Stimulated activated CD4-positive, alpha-beta T cell treated with anti-CD3 and anti-CD28 coated beads, Interleukin-15, amount 100 ng/mL, for 24 hours (primary cell): ENCODE measurements at places on chromosomes 12 and 14.
A peak's percentile ranks its signal among the peaks of the same experiment; 100 is the strongest.

GRCh38 chr12:111754671-111755070, 12.1 kb upstream of the ALDH2 start:
- no peak for DNase-seq

- DNase-seq = peak; percentile 92
Measured at GRCh38 chr14:54776361-54777001, 126.1 kb downstream of the GCH1 start.

GRCh38 chr12:68198507-68199086, 27.0 kb downstream of the IL26 start:
- DNase-seq = peak; percentile 32

DNA sequence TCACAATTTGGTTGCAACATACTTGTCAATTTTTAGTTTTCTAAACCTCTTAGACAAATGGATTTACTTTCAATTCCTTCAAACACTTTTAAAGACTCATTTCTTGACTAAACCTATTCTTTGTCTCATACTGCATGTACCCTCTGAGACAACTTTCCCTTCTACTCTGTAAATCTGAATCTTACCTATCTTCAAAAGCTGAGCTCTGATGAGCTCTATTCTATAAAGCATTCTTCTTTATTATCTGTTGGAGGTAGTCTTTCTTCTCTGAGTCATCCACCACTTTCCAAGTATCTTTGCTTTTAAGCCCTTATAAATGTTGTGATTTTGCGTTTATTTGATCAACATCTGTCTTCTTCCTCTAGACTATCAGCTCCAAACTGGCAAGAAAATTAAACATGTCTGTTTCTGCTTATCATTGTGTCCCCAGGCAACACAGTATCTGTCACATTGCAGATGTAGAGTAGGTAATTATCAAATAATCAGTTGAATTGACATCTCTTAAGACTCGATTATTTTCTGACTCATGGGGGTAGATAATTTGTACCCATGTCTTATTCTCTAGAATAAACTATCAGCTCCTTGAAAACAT, 265.6 kb upstream of the FAR2 start:
- no peak for DNase-seq

GRCh38 chr14:35419429-35419841, 14.9 kb upstream of the NFKBIA start:
- DNase-seq = no peak

GRCh38 chr12:67520606-67521005, 127.9 kb upstream of the DYRK2 start:
- DNase-seq = no peak

GRCh38 chr12:128817111-128818015, 6.4 kb downstream of the SLC15A4 start:
- no peak for DNase-seq

- no peak for DNase-seq
Measured at GRCh38 chr12:12095021-12095420, 24.3 kb downstream of the BCL2L14 start.

GRCh38 chr12:116697305-116697704, 40.6 kb downstream of the SPRING1 start:
- DNase-seq = no peak

DNA sequence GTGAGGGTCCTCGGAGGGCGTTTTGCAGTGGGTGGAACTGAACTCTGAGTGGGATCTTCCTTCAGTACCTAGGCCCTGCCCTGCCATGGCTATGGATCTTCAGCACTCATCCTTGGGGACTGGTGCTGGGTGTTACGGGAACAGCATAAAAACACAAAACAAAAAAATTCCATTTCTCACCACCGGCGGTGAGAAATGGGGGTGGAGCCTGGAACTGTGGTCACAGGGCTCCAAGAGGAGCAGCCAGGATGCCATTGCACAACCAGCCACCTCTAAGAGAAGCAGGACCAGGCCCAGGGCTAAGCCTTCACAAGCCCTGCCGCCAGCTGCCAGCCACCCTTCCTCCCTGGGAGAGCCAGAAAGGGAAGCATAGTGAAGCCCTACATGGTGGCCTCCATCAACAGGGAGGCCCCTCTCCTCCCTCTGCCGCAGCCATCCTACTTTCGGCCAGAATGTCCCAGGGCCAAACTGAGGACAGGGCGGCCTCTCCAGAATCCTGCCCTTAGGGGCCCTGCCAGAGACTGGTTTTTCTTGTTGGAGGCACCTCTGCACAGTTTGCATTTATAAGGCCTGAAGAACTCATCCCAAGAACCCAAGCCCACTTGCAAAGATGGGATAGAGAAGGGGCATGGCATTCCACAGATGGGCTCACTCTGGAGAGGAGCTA, 76.5 kb downstream of the VCPKMT start:
- peak; percentile 40 for DNase-seq

GRCh38 chr12:27913999-27914614, 58.4 kb downstream of the PTHLH start:
- no peak for DNase-seq

- no peak for DNase-seq
Measured at GRCh38 chr12:59010118-59010517, 89.8 kb upstream of the LRIG3 start.

- no peak for DNase-seq
Measured at GRCh38 chr12:46174061-46174662, 94.7 kb downstream of the SLC38A1 start.

- no peak for DNase-seq
Measured at GRCh38 chr12:46942579-46942978, 116.8 kb upstream of the SLC38A4 start.

- peak; percentile 22 for DNase-seq
Measured at GRCh38 chr12:94078138-94078723, 70.1 kb upstream of the PLXNC1 start.

DNA sequence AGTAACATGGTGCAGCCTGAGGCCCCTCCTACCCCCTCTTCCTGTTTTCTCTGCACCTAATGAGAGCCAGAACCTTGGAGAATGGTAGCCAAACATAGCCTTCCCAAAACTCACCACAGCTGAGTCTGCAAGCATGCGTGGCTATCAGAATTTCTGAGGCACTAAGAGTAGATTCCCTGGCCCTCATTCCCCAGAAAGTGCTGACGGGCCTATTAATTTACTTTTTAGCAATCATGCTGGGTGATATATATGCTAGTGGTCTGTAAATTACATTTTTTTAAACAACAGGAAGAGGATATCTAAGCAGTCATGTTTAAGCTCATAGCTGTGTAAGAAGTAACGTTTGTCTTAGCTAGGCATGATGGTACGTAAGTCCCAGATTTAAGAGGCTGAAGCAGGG, 30.4 kb downstream of the KANSL2 start:
- DNase-seq = no peak

DNA sequence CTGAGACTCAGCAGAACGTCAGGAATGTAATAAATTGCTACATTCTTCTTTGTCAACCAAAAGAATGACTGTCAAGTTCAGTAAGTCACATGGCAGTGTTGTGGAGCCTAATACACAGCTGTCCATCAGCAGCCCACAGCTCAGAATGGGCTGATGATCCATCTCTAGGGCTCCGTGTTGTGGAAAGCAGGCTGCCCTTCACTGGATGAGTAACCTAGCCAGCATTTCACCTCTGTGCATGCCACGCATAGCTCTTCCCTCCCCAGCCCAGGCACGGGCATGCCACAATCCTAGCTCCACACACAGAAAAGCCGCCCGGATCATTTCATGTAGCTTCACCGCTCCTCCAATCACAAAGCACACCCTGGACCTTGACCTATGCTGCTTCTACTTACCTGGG, 878.0 kb upstream of the TMEM132C start:
- no peak for DNase-seq

DNA sequence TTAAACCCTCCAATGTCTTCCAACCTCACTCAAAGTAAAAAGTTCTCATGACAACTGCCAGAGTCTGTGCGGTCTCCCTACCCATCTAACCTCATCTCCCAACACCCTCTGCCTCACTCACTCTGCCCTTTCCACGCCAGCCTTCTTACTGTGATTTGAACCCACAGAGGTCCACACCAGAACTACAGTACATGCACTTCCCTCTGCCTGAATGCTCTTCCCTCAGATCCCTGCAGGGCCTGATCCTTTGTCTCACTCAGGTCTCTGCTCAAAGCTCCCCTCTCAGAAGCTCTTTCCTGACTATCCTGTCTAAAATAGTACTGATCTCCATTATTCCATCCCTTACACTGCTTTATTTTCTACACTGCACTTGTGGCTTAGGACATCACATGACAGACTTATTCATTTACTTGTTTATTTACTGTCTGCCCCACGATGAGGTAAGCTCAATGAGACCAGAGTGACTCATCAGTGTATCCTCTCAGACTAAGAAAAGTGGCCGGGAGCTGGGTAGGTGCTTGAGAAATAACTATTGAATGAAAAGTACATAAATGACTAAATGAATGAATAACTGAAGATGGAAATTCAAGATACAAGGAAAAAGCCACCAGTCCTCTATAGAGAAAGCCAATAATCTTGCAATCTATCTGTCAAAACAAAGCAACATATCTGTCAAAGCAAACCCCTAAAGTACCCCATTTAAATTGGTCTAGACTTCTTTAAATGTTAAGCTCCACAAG, 17.1 kb downstream of the POMT2 start:
- DNase-seq = peak; percentile 55

- no peak for DNase-seq
Measured at GRCh38 chr12:95205016-95205624, 12.1 kb downstream of the FGD6 start.

GRCh38 chr12:107319533-107320032, 226.2 kb upstream of the CRY1 start:
- no peak for DNase-seq

GRCh38 chr12:92739113-92739512, 36.3 kb downstream of the PLEKHG7 start:
- DNase-seq = no peak

- no peak for DNase-seq
Measured at GRCh38 chr14:77085538-77085937, 12.5 kb upstream of the CIPC start.

GRCh38 chr12:28611449-28611848, 421.2 kb downstream of the CCDC91 start:
- no peak for DNase-seq

- DNase-seq = no peak
Measured at GRCh38 chr12:51103977-51104376, 20.6 kb upstream of the CSRNP2 start.

GRCh38 chr14:56555921-56556570, 23.6 kb upstream of the TMEM260 start:
- no peak for DNase-seq

DNA sequence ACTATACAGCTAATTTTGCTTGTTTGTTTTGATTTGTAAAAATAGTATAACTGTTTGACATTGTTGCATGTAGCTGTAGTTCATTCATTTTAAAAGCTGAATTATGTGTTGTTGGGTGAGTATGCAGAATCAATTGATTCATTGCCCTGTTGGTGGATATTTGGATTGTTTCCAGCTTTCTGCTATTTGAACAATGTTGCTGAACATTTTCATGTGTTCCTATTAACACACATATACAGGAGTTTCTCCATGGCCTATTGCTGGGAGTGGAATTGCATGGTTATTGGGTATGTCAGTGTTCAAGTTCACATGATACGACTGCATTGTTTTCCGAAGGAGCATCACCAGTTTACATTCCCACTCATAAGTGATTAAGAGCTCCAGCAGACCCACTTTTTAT, 75.3 kb downstream of the SRGAP1 start:
- no peak for DNase-seq

DNA sequence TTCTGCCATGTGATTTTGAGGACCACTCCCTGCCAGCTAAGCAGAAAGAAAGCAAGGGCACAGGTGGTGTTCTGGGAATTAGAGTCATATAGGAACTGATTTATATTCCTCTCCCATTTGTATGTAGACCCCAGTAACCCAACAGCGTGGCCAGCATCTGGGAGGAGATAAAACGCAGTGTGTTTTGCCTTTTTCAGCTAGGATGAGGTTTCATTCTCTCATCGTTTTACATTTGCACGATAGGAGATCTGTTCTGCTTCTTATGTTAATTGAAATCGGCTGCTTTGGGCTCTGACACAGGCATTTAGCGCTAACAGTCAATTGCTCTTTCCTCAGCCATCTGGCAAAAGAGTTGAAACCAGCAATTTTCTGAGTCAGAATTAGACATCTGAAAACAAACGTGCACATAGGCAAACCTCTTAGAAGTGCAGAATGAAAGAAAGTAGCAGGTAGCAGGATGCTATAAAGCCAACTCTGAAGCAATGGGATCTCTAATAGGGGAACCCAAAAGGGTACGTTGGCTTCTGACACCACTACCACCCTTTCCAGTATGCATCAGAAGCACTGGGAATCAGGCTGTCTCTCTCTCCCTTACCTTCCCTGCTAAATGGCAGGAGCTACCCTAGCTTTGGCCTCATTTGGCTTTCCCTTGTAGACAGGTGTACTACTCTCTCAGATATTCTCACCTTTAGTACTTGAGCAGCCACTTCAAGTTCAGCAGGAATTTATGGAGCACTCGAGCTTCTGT, 219.1 kb downstream of the PHLDA1 start:
- DNase-seq = no peak

- DNase-seq = no peak
Measured at GRCh38 chr14:52877628-52878027, 73.2 kb downstream of the FERMT2 start.

GRCh38 chr14:35932136-35932535, 106.0 kb downstream of the BRMS1L start:
- no peak for DNase-seq

DNA sequence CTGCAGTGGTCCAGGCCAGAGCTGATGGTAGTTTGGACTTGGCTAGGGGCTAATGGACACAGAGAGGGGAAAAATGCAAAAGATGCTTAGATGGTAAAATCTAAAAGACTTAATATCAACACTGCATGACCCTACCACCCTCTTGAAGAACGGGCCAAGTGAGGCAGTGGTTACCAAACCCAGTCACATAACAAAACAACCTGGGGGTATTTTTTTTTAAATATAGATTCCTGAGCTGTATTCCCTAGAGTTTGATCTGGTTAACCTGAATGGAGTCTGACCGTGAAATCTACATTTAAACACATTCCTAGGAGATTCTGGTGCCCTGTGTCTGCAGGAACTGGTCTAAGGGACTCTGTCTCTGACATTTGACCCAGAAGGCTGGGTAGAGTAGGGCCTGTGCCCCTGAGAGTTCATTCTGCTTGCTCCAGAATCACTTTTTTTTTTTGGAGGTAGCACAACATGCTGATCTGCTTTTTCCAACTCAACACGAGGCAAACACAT, 15.7 kb downstream of the ABHD4 start:
- no peak for DNase-seq

DNA sequence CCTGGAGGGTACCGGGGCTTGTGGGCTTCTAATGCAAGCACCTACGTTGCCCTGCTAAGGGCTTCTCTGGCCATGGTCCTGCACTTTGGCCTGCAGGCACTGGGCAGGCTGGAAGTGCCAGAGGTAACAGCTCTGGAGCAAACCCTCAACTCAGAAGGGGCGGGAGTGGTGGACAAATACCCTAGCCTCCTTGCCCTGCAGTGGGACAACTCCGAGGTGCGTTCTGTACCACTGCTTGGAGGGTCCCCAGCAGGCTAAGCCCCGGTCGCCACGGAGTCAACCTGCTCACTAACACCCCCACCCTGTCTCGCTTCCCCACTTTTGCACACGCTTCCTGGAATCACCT, 20.4 kb upstream of the BEGAIN start:
- DNase-seq = no peak

GRCh38 chr12:85188619-85189018, 91.4 kb upstream of the ALX1 start:
- no peak for DNase-seq
